Lower leg skin (tissue), 4 donors: ENCODE measurements at places on chromosomes 11 and 22.

GRCh38 chr11:44989831-44990566 is 39.3 kb upstream of the TP53I11 start:
- peak; percentile 88 for DNase-seq

DNA sequence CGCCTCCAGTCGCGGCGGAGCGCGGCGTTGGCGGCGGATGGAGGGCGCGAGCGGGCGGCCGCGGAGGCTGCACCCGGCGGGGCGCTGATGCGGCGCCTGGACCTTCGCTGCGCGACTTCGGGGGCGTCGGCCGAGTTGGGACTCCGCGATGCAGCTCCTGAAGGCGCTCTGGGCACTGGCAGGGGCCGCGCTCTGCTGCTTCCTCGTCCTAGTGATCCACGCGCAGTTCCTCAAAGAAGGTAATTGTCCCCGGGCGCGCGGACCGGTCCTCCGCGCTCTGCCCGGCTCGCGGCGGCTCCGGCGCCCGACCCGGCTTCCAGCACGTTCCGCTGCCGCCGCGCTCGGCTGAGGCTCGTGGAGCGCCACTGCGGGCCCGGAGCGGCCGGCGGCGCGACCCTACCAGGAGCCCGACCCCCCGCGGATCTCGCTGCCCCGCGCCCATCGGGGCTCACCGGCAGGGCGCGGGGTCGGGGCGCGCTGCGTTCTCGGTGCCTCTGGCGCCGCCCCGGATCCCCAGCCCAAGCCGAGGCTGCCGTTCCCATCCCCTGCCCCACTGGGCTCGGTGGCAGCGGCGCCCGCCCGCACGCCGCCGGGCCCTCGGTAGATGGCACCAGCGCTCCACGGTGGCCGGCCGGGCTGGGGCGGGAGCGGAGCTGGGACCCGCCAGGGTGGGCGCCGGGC is 1251.2 kb downstream of the BRD1 start:
- no peak for DNase-seq

- DNase-seq: peak; percentile 68
Observed at GRCh38 chr11:36264011-36264972, 24.9 kb downstream of the COMMD9 start.

- DNase-seq: no peak
Observed at GRCh38 chr11:131229221-131229620, 141.2 kb upstream of the NTM start.

DNA sequence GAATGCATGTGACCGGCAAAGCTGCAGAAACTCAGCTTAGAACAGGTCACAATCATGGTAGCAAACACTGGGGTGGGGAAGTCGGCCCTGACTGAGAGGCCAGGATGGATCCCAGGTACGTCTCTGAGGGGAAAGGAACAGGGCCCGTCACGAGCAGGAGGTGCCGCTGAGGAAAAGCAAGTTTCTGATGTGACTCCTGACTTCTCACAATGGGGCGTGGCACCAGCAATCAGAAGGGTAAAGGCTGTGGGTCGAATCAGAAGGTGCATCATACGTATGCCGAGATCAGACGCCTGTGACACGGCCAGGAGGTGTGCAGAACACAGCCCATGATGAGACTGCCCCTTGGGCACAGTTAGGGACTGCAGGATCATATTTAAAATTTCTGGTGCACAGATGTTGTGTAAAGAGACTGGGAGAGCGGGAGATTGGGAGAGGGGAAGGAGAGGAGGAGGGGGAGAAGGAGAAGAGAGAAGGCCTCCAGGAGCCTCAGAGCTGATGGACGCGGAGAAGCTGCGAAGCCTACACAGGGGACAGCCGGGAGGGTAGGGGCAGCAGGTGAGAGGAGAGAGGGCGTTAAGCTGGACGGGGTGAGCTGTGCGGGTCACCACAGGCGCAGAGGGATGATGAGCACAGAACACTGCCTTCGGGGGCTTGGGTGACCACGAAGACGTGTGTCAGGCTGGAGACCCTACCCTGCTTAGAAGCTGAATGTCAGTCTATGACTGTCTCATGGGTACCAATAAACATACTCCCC is 30.7 kb downstream of the KRTAP5-5 start:
- DNase-seq: peak; percentile 74

- no peak for DNase-seq
Observed at GRCh38 chr22:26835023-26835422, 177.6 kb downstream of the MIAT start.

GRCh38 chr11:11703885-11704284 is 82.1 kb upstream of the GALNT18 start:
- no peak for DNase-seq
